ENCODE measurements at places on chromosomes 1 and 21.

GRCh38 chr1:247060771-247061170 is 17.8 kb downstream of the ZNF670 start:
- no peak for DNase-seq

DNA sequence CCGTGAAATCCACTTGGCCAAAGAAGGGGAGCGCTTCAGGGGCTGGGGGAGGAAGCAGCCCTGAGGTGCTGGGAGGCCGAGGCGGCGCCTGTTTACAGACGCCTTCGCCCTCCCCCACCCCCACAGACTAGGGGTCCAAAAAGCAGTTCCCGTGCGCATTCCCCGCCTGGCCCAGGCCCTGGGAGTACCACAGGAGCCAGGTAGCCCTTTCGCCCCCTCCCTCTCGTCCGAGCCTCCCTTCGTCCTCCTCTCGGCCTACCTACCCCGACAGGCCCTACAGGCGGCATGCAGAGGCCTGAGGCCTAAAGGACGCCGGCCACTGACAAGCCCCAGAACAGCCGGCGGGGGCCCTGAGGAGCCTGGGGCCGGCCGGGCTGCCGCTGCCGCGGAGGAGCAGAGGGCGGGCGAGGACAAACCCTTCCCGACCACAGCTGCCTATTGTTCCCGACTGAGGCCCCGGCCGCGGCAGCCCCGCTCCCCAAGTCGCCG is 522 bp downstream of the RC3H1 start:
- DNase-seq: peak; percentile 67

DNA sequence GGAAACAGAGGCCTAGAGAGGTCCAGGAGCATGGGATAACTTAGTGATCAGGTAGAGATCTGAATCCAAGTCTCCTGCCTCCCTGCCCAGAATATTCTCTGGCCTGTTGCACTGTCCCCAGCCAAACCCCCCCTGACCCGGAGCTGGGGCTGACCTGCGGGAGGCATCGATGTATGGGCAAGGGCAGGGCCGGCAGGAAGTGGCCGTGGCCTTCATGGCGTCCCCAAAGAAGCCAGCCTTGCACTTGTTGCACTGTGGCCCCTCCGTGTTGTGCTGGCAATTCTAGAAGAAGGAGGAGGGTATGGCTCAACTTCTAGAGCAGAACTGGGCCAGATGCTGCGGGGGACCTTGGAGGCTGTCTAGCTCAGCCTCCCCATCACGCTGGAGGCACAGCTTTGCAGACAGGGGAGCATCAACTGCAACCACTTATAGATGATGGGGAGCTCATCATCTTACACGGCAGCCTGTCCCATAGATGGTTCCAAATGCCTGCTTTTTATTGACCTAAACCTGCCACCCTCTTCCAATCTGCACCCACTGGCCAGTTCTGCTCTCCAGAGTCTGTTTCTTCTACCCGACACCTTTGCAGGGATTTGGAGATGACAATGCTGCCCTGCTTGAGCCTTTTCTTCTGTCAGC is 58.2 kb downstream of the HSPG2 start:
- no peak for DNase-seq

DNA sequence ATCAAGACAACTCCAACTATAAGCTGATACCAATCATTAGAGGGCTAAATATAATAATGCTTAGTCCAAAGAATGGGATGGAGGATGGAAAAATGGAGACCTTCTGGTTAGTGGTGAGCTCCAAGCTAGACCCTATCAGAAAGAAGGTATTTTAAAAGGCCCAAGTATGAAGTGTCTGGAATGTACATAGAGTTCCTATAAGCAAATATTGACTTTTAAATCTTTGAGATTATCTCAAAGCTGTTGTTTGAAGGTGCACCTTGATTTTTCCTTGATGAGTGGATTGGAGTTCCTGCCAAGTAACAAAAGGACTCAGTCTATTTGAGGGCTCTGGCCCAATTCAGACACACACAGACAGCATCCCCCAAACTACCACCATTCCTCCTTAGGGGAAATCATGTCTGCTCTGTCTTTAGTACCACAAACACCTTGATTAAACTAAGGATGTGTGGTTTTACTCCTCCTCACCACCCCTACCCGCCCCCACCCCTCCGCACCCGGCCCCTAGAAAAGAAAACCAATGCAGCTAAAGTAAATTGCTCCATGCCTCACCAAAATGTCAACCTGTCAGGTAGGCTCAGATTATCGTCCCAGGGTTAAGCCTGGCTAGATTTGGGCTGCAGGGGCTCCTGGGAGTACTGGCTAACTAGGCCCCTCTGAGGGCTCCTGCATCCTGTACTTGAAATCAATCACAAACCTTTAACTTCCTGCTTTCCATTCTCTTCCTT is 59.4 kb downstream of the CDC7 start:
- DNase-seq: no peak

- no peak for DNase-seq
Observed at GRCh38 chr1:214762902-214763301, 159.9 kb downstream of the CENPF start.

GRCh38 chr1:53704304-53704703 is 34.7 kb downstream of the GLIS1 start:
- no peak for DNase-seq

DNA sequence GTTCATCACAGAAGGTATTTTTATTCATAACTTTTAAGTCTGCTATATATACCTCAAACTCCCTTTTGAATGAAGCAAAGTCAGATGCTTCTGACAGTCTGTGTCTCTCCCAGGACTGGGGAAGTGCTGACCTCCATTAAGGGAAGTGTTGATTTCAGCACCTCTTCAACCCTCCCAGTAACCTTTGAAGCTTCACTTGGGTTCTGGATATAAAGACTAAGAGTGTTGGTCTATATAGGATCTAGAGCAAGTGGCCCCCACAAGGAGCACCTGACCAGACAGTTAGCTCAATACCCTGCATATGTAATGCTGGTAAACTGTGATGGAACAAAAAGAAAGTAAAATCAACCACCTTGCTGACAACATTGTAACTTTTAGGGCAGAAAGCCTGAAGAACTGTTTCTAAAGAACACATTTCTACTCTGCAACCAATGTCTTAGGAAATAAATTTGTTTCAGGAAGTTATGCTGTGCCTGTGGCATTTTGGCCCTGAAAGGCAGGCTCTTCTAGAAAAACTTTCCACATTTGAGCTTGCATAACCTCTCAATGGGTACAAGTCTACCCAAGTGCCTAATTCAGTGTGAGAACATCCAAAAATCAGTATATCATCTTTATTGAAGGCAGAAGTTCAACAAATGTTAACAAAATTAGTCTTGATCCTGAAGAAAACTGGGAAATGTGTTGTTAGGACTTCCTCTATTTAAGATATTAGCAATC is 865 bp upstream of the PTPN22 start:
- DNase-seq: peak; percentile 78

DNA sequence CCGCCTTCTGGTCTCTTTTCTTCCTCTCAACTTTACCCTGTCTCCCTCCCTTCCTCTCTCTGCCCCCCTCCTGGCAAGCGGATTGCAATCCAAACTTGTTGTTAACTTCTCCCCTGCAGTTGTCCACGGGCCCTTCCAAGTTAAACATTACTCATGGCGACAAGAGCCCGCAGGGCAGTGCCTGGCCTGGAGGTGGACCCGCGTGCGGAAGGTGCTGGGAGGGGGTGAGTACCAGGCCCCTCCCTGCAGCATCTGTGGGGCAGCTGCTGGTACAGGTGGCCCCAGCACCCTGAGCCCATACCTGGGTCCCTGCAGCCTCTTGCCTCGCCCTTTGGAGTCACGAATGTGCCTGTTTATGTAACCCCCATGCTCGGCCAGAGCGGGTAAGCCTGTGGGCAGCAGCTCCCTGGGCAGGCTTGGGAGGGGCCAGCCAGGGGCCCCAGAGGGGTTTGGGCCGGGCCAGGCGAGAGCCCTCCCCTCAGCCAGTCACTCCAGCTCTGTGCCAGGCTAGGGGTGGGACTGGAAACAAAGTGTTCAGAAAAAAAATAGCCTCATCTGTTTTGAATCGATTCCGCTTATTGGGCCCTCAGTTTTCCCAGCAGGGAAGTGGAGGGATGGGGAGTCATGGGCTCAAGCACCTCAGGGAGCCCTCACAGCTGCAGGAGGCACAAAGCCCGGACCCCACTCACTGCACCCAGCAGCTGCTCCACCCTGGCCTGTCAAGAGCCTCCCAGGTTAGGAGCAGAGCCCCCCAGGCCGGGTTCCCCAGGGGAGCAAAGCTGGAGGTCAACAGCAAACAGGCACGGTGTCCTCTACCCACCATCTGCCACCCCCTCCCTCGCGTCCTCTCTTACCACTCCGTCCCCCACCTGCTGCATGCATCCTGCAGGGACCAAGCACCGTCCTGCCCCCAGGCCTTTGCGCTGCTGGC is 14.0 kb upstream of the FAAP20 start:
- no peak for DNase-seq

GRCh38 chr1:162366671-162367070 is 10.0 kb downstream of the SPATA46 start:
- no peak for DNase-seq

DNA sequence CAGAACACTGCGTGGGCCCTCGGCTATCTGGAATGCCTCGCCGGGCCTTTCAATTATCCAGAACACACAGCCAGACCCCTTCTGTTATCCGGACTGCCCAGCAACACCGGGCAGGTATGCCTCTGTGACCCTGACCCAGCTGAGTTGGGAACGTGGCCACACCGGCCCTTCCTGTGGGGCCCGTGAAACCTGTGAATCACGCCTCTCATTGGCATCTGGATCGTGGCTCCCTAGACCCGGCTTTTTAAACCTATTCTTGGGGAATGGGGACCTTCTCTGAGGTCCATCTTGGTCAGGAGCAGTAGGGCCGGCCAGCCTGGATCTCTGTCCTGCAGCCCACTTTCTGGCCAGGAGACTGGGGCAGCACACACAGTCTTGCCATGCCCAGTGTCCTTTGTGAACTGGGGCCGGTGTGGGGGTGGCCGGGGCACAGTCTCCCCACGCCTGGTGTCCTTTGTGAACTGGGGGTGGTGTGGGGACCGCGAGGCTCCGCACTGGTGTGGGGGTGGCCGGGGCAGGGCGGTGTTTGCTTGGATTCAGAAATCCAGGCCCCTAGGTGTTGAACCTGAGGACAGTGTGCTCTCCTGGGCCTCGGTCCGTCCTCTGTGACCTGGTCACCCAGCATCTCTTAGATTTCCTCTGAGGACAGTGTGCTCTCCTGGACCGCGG is 11.1 kb downstream of the COL18A1 start:
- no peak for DNase-seq

GRCh38 chr1:35470977-35471613 is 86.1 kb downstream of the KIAA0319L start:
- no peak for DNase-seq

DNA sequence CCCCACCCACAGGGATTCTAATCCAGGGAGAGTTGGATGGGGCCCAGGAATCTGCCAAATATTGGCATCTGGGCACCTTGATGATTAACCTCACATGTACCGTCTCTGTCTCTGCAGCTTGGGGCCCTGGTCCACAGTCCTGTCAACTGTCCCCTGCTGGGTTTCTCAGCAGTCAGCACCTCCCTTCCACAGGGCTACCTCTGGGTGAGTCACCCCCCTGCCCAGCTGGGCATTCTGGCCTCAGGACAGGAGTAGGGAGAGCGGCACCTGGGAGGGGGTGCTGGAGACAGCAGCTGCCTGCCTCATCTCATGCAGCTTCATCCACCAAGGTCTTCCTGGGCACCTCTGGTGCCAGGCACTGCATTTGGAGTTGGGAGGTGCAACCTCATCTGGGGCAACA is 100.6 kb upstream of the ACTL8 start:
- no peak for DNase-seq

- no peak for DNase-seq
Observed at GRCh38 chr1:9675393-9675792, 23.9 kb downstream of the PIK3CD start.

- DNase-seq: no peak
Observed at GRCh38 chr1:232699814-232700213, 69.9 kb upstream of the SIPA1L2 start.

- DNase-seq: no peak
Observed at GRCh38 chr1:62967031-62967430, 183.1 kb downstream of the ATG4C start.

GRCh38 chr1:244989813-244990212 is 125.5 kb upstream of the HNRNPU start:
- no peak for DNase-seq

DNA sequence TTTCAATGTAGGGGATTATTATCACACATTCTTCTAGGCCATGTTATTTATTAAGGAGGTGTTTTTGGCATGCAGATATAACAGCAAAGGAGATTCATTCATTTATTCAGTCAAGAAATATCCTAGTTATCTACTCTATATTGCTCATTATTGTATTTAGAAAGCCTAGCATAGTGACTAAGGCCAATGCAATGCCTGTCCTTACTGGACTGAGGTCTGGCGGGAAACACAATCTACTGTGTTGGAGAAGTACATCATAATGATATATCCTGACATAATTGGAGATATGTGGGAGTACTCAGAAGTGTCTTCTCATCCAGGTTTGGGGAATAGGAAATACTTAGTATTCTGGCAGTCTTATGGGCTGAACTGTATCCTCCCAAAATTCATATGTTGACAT is 421.5 kb upstream of the USP24 start:
- no peak for DNase-seq

DNA sequence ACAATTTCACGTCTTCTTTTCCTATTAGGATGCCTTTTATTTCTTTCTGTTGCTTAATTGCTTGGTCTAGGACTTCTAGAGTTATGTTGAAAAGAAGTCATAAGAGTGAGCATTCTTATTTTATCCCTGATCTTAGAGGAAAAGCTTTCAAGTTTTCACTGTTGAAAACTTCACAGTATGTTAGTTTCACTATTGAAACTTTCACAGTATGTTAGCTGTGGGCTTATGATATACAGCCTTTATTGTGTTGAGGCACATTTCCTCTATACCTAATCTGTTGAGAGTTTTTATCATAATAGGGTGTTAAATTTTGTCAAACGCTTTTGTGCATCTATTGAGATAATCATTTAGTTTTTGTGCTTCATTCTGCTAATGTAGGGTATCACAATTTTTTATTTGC is 227.1 kb downstream of the LHX8 start:
- no peak for DNase-seq

DNA sequence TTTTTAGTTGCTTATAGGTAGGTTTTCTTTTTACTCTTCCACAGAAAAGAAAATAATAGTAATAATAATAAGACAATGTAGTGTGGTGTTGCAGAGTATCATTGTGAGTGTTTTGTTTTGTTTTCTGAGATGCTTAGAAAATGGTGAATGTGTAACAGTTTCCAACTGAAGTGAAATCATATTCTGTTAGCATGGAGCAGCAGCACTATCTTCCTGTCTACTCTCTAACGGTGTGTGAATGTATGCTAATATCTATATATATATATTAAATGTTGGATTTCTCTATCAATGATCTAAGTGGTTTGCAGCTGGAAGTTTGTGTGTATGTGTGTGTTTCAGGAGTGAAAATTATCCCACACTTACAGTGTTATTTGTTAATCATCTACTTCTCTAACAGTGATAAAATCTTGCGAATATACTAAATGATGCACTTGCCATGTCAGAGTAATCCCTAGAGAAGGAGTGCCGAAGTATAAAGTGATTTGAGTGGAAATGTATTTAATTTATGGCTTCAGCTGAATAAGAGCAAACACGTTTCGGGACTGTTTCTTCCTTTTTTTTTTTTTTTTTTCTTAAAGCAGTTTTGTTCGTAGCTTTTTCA is 377 bp downstream of the SAMD13 start:
- DNase-seq: no peak

Data from NB4 (cell line).